Activated CD4-positive, alpha-beta T cell treated with anti-CD3 and anti-CD28 coated beads, Interleukin-2, amount 10 ng/mL, durations not matched to agents 24 days and 14 days (primary cell): ENCODE measurements at places on chromosomes 6 and 20. TPM values are rescaled to one million over a fixed set of nuclear protein-coding genes. Genes with fewer than 3 reads are reported as not detected.

GRCh38 chr6:170018936-170019817 is 267.8 kb downstream of the ERMARD start:
- peaks cover 23% of the 10 kb centered on the region for H3K27me3 ChIP-seq
- H3K27ac ChIP-seq: no peak overlapping the region
- no peaks in the 10 kb centered on the region for H3K4me1 ChIP-seq
- no peaks in the 10 kb centered on the region for H3K36me3 ChIP-seq
- no peak for DNase-seq
- no peak overlapping the region for H3K4me3 ChIP-seq

DNA sequence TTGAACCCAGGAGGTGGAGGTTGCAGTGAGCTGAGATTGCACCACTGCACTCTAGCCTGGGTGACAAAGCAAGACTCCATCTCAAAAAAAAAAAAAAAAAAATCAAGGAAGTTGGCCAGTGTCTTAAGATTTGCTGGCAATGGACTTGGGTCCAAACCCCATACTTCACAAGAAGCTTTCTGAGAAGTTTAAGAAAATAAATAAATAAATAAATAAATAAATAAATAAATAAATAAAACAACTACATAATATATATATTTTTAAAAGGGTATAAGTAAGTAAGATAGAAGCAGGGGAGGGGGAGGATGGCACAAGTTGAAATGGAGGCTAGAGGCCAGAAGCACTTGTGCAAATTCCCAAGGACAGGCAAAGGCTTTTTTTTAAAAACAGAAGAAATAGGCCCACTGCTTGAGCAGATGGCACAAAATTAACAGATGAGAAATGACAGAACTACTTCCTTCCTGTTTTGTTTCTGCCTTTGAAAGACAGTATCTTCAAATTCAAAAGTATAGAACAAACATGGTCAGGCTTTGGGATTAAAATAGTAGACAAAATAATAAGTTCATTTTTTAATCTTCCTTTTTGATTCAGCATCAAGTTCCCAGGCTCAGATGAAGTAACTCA is 287.7 kb downstream of the ALDH8A1 start:
- no peak overlapping the region for H3K4me3 ChIP-seq
- DNase-seq: no peak
- H3K36me3 ChIP-seq: no peaks in the 10 kb centered on the region
- no peak overlapping the region for H3K27ac ChIP-seq
- H3K4me1 ChIP-seq: no peaks in the 10 kb centered on the region

- DNase-seq: no peak
- no peak overlapping the region for H3K27ac ChIP-seq
- H3K4me1 ChIP-seq: no peaks in the 10 kb centered on the region
Measured at GRCh38 chr20:10239954-10240353, 21.3 kb downstream of the SNAP25 start.

DNA sequence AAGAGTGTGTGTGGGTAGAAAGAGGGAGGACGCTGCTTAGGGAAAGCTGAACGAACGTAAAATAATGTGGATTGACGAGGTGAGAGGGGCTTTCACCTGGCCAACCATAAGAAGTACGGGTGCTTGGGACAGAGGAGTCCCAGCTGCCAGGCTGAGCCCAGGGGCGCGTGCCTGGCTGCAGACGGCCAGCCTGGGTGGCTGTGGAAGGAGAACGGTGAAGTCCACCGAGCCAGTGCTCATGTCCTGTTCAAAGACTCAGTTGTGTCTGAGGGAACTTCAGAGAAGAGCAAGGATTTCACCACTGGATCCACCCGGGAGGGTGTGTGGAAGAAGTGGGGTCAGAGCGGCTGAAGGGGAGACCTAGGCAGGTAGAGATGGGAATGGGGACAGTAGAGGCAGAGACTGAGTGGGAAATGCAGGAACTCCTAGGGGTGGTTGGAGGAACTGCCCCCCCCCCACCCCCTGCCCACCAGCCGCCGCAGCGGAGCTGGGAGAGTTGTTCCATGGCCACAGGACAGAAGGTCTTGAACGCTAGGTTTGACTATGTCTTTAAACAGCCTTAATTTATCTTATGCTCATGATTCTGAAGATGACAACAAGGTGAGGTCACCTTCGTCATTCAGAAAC is 68.1 kb upstream of the TBXT start:
- no peaks in the 10 kb centered on the region for H3K36me3 ChIP-seq
- H3K27me3 ChIP-seq: peaks cover 42% of the 10 kb centered on the region
- H3K4me3 ChIP-seq: no peak overlapping the region
- H3K27ac ChIP-seq: peak overlapping the region; percentile 45

The KCNK5 gene
- total RNA-seq: 33.8 and 35.3 TPM in 2 replicates

The REM1 gene
- not detected in 2 replicates for total RNA-seq
